K562 (cell line): ENCODE measurements at places on chromosomes 16 and 17.
A peak's percentile ranks its signal among the peaks of the same experiment; 100 is the strongest.

GRCh38 chr17:7836596-7837407, 2.8 kb downstream of the KDM6B start:
- DNase-seq = peak; percentile 75
- H3K4me1 ChIP-seq = peaks cover 46% of the 10 kb centered on the region
- no peaks in the 10 kb centered on the region for H3K27me3 ChIP-seq

DNA sequence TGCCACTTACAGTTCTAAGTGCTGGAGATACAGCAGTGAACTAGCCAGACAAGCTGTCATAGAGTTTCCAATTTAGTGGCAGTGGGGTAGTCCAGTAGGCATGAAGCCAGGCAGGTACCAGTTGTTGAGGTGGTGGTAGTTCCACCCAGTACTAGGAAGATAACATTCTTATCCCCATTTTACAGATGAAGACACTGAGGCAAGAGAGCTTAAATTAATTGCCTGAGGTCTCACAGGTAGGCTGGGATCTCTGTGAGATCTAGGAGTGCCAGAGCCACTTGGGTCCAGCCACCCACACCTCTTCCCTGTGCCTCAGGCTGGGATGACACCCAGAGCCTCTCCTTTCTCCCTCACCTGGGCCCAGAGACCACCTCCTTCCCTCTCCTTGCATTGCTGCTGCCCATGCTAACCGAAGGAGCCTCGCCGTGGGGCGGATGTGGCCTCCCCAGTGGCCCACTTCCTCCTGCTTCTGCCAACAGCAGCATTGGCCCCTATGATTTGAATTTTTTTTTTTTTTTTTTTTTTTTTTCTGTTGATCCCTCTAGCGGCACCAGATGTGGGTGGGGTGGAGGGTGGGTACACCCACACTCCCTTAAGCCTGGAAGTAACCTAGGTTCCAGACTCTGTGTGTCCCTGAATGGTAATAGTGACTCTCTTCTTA, 114.0 kb downstream of the PRKCB start:
- peaks cover 64% of the 10 kb centered on the region for H3K4me1 ChIP-seq
- peak overlapping the region; percentile 85; the same call in 2 of the 3 replicates for H3K27ac ChIP-seq
- no peak overlapping the region for H3K4me3 ChIP-seq
- no peaks in the 10 kb centered on the region for H3K27me3 ChIP-seq

DNA sequence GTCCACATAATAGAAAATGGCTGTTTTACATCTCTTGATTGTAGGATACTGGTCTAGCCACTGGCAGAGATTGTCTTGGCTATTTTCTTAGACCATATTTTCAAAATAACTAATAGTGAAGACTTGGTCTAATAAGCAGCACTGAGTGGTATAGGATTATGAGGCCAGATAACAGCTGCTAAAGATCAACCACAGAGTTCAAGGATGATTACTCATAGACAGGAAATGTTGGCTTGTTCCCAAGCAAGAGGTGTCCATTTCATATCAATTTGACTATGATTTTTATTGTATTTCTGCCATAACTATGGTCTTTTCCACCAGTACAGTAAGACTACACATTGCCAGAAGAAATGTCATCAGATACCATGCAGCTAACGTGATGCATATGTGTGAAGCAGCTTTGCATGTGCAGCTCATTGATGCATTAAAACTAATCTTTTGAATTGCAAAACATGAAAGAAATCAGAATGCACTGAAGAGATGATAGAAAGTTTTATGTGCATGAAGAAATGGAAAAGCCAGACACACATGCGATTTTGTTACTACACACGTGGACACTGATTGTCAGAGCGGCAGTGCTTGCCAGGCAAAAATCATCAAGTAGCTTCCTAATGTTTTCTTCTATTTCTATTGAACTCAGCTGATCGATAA, 693.3 kb downstream of the CDH11 start:
- H3K27me3 ChIP-seq = no peaks in the 10 kb centered on the region
- no peaks in the 10 kb centered on the region for H3K4me1 ChIP-seq
- no peak for DNase-seq
- no peaks in the 10 kb centered on the region for H3K36me3 ChIP-seq

DNA sequence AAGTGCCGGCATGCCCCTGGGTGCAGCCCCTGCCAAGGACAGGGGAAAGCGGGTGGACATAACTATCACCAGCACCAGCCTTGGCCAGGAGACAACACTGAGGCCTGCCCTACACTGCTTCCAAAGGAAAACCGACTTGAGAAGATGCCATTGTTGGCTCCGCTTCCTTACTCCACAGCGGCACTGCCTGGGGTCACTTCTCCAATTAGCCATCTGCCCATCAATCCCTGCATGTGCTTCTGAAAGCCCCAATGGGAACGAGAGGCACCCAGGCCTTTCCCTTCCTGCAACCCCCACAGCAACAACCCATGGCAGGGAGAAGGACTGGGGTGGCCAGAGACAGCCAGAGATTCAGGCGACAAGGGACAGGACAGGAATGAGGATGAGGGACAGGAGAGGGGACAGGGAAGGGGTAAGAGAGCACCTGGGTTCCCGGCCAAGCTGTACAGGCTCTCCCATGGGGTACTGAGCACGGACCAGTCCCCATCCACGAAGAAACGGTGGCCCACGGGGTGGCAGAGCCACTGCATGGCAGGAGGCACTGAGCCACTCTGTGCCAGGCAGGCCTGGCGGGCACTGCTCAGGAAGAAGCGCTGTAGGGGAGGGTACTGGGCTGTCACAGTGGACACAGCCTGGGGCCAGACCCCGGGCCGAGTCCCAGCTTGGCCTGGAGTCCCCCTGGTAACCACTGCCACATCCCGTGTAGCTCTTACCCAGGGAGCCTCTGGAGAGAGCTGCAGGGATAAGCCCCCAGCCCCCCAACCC, 21.2 kb downstream of the SREBF1 start:
- DNase-seq = no peak
- peaks cover 96% of the 10 kb centered on the region; the same call in 2 of the 3 replicates for H3K36me3 ChIP-seq
- peaks cover 32% of the 10 kb centered on the region for H3K4me1 ChIP-seq
- H3K27me3 ChIP-seq = no peaks in the 10 kb centered on the region
- no peak overlapping the region for H3K4me3 ChIP-seq
- H3K27ac ChIP-seq = no peak overlapping the region; the same call in 2 of the 3 replicates

DNA sequence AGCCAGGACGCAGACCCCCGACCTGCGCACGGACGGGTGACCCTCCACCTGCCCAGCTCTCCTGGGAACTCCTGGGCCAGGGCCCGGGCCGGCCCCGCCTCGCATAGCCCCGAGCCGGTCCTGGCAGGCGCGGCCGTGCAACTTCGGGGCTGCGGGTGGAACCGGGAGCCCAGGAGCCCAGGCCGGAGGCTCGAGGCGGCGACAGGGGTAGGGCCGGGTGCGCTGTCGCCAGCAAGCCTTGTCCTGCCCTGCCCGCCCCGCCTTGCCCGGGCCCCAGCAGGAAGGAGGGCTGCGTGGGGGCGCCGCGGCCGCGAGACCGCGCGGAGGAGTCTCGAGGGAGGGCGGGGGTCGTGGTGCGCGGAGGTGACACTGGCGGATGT, 408 bp downstream of the LMF1 start:
- DNase-seq = no peak
- H3K4me1 ChIP-seq = peaks cover 4% of the 10 kb centered on the region; the same call in 1 of the 3 replicates
- peak overlapping the region; percentile 80 for H3K27ac ChIP-seq
- peak overlapping the region; percentile 96 for H3K4me3 ChIP-seq
- no peaks in the 10 kb centered on the region; the same call in 2 of the 3 replicates for H3K36me3 ChIP-seq
- H3K27me3 ChIP-seq = peaks cover 33% of the 10 kb centered on the region

DNA sequence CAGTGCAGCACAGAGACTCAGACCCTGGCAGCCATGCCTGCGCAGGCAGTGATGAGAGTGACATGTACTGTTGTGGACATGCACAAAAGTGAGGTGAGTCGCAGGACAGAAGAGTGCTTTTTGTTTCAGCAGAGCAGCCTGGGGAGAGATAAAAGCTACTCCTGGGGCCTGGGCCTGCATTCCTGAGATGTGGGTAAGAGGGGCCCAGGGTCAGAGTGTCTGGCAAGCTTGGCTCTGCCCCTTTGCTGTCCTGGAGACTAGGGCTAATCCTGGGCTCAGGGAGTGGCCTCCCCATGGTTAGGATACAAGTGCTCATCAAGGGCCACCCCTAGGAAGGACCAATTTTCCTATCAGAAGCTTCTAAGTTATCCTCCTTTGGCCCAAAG, 4.8 kb upstream of the ERBB2 start:
- H3K4me3 ChIP-seq = no peak overlapping the region
- no peak overlapping the region for H3K27ac ChIP-seq
- H3K36me3 ChIP-seq = no peaks in the 10 kb centered on the region; the same call in 2 of the 3 replicates
- peaks cover 9% of the 10 kb centered on the region for H3K4me1 ChIP-seq
- DNase-seq = no peak

GRCh38 chr17:329784-330420, 22.7 kb downstream of the RPH3AL start:
- no peak overlapping the region for H3K27ac ChIP-seq
- peaks cover 65% of the 10 kb centered on the region for H3K27me3 ChIP-seq
- H3K4me3 ChIP-seq = no peak overlapping the region
- no peak for DNase-seq
- no peaks in the 10 kb centered on the region for H3K36me3 ChIP-seq

- peak overlapping the region; percentile 66 for H3K27ac ChIP-seq
- DNase-seq = no peak
- no peaks in the 10 kb centered on the region for H3K36me3 ChIP-seq
- no peak overlapping the region for H3K4me3 ChIP-seq
- H3K4me1 ChIP-seq = peaks cover 58% of the 10 kb centered on the region
Observed at GRCh38 chr17:29723278-29724047, 100.8 kb upstream of the CORO6 start.

DNA sequence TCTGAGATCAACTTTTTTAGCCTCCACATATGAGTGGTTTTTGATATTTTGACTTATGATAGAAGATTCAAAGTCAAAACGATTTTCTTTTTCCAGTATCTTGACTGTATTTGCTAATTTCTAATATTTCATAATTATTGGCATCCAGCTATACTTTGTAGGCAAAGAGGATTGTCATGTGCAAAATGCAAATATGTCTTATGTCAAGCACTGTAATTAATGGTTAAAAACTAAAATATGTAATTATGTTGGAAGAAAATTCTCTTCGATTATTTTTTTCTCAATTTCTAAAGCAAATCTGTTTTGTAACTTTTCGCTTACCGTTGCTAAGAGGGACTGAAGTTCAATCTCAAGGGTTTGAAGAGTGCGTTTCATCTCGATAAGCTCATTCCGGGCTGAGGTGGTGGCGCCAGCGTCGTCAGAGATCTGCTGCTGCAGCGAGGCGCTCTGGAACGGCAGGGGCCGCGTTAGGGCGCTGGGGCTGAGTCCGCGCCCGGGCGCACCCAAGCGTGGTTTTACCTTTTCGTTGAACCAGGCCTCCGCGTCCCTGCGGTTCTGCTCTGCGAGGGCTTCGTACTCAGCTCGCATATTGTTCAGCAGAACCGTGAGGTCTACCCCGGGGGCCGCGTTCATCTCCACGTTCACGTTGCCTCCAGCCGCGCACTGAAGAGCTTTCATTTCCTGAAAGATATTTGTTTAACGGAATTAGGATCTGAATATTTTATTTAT, 3.0 kb downstream of the KRT27 start:
- DNase-seq = no peak
- H3K4me1 ChIP-seq = no peaks in the 10 kb centered on the region
- H3K27me3 ChIP-seq = no peaks in the 10 kb centered on the region; the same call in 2 of the 3 replicates
- no peak overlapping the region for H3K27ac ChIP-seq
- H3K4me3 ChIP-seq = no peak overlapping the region
- no peaks in the 10 kb centered on the region for H3K36me3 ChIP-seq

DNA sequence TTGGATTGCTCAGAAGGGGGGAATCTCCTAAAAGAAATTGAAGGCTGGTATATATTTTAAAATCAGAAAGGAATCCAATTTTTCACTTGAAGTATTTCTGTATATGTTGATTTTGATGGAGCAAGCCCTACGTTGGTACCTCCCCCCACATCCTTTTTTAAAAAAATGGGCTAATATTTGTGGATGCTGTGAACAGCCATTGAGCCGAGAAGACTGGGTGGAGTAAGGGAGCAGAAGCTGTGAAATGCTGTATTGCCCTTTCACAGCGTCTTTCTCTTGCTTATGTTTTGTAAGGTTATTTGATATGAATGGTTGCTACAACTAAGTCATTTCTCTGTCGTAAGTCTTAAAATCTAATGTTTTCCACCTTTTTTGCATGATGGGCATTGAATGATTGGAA, 2.3 kb downstream of the PAFAH1B1 start:
- DNase-seq = no peak
- peaks cover 12% of the 10 kb centered on the region for H3K4me1 ChIP-seq
- no peak overlapping the region for H3K27ac ChIP-seq
- H3K36me3 ChIP-seq = no peaks in the 10 kb centered on the region

GRCh38 chr16:7839568-7839967, 506.9 kb downstream of the RBFOX1 start:
- no peaks in the 10 kb centered on the region for H3K4me1 ChIP-seq
- H3K36me3 ChIP-seq = no peaks in the 10 kb centered on the region
- no peak overlapping the region for H3K4me3 ChIP-seq
- H3K27me3 ChIP-seq = no peaks in the 10 kb centered on the region
- no peak for DNase-seq
- H3K27ac ChIP-seq = no peak overlapping the region

GRCh38 chr17:8408371-8408770, 10.7 kb upstream of the RNF222 start:
- H3K27ac ChIP-seq = no peak overlapping the region
- no peaks in the 10 kb centered on the region for H3K36me3 ChIP-seq
- H3K4me1 ChIP-seq = peaks cover 13% of the 10 kb centered on the region
- no peak for DNase-seq
- no peaks in the 10 kb centered on the region for H3K27me3 ChIP-seq
- H3K4me3 ChIP-seq = no peak overlapping the region

GRCh38 chr17:41792845-41793783, 6.6 kb upstream of the JUP start:
- peak; percentile 96 for DNase-seq
- H3K4me1 ChIP-seq = peaks cover 52% of the 10 kb centered on the region
- no peaks in the 10 kb centered on the region for H3K27me3 ChIP-seq
- H3K36me3 ChIP-seq = no peaks in the 10 kb centered on the region

- H3K36me3 ChIP-seq = peaks cover 23% of the 10 kb centered on the region; the same call in 2 of the 3 replicates
- H3K27me3 ChIP-seq = no peaks in the 10 kb centered on the region
- H3K4me1 ChIP-seq = peaks cover 20% of the 10 kb centered on the region
- H3K27ac ChIP-seq = no peak overlapping the region
Observed at GRCh38 chr17:2043785-2044184, 2.0 kb downstream of the OVCA2 start.

GRCh38 chr17:32610943-32611342, 124.2 kb downstream of the CDK5R1 start:
- H3K4me1 ChIP-seq = no peaks in the 10 kb centered on the region
- no peak overlapping the region for H3K4me3 ChIP-seq
- no peak for DNase-seq

GRCh38 chr17:29677221-29677791, 54.6 kb upstream of the CORO6 start:
- H3K27me3 ChIP-seq = no peaks in the 10 kb centered on the region
- peak overlapping the region; percentile 55 for H3K27ac ChIP-seq
- H3K36me3 ChIP-seq = no peaks in the 10 kb centered on the region; the same call in 2 of the 3 replicates
- peaks cover 11% of the 10 kb centered on the region for H3K4me1 ChIP-seq

DNA sequence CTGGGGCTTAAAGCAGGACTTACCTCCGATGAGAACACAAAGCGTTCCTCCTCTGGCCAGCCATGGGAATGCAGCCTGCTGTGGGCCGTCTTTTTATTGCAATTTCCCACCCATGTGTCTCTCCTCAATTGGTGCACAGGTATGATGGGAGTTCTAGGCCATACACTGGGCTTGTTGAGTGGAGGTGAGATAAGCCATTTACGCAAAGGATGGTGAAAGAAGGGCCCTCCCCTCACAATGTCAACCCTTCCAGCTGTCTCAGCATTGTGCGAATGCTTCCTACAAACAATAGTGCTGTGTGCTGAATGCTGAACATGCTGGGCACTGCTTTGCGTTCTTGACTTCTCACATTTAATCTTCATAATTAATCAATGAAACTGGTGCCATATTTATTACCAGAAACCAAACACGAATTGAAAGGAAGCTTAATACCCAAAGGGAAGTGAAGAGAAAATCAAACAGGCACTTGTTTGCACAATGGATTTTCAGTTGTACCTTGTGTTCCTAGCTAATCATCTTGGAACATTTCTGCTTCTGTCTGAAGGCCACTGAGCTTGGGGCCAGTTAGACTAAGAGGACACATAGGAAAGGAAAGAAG, at the start of gene GP2:
Gene GP2, minus strand, starts transcription at position 70 of the 598 bp plus-strand sequence. CDS start 1,082 bp downstream, outside the sequence.
- H3K27ac ChIP-seq = no peak within 1 kb of the TSS
- H3K4me1 ChIP-seq = no peaks in the 10 kb centered on the region
- H3K4me3 ChIP-seq = no peak within 1 kb of the TSS
- no peaks in the 10 kb centered on the region for H3K36me3 ChIP-seq
